ENCODE measurements at places on chromosomes 2 and 18.

DNA sequence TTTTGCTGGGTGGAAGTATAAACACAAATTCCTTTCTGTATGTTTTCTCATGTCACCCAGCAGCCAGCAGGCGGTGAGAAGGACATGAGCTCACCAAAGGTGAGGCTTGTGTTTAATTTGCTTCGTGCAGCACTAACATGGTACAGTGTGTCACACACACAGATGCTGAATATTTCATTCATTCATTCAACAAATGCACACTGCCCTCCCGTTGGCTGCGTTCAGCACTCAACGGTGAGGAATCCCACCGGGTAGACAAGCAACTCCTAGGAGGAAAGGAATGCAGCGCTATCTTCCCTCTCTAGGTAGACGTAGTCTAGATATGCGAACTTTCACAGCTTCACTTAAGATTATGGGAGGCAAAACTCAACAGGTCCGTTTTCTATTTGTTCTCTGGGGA lies 85.1 kb downstream of the LONRF2 start:
- DNase-seq, result no peak

GRCh38 chr18:58324824-58325480 lies 280.9 kb downstream of the NEDD4L start:
- DNase-seq, result no peak

DNA sequence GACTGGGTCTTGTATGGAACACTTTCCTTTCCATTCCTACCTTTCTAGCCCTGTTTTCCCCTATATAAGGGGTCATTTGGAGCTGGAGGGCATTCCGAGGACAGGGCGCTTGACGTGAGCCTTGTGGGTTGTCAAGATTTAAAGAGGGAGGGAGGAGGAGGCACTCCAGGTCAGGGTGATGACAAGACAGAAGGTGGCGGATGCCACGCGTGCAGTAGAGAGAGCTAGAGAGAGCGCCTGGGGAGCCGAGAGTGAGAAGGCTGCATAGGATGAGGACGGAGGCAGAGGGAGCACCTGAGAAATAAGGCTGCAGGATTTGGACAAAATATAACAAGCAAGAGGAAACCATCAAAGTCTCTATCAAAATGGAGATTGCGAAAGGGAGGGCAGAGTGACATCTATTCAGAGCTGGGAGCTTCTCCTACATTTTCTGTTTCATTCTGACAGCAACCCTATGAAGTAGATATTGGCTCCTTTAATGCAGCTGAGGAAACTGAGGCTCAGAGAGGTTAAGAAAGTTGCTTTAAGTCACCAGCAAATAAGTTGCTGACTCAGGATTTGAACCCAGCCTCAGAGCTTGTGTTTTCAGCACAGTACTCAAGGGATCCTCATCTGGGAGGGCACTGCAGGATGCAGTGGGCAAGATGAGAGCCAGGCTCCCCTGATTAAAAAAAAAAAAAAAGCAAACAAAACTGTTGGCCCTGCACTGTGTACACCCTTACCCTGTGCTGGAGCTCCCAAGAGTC lies 124.2 kb downstream of the MRO start:
- no peak for DNase-seq

GRCh38 chr2:130376433-130377293 lies 20.8 kb downstream of the PTPN18 start:
- no peak for DNase-seq

DNA sequence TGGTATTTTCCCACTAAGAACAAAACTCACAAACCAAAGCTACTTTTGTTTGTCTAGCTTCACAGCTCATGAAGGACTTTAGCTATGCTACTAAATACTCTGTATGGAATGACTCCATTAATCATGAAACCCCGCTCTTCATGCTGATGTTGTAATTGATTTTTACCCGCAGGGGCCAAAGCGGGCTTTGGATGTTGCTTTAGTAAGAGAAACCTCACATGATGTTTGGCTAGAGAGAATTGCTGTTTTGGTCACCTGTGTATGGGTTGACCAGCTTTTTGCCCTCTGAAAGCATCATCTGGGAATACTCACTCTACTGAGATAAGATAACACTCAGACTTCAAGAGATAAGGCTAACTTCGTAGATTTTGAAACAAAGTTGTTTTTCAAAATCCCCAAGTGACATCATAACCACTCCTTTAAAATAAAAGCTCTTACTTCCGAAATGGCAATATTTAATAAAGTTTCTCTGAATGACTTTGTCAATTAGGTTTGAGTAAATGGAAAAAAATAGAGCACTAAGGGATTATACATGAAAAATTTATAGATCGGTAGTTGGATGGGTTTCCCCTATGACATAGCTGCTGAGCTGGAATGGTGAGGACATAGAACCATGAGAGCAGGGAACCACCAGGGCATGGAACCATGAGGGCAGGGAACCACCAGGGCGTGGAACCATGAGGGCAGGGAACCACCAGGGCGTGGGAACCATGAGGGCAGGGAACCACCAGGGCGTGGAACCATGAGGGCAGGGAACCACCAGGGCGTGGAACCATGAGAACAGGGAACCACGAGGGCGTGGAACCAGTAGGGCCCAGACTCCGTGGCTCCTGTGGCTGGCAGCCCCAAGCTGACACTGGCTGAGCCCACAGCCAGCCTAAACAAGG lies 31.9 kb downstream of the ACKR3 start:
- DNase-seq, result no peak

DNA sequence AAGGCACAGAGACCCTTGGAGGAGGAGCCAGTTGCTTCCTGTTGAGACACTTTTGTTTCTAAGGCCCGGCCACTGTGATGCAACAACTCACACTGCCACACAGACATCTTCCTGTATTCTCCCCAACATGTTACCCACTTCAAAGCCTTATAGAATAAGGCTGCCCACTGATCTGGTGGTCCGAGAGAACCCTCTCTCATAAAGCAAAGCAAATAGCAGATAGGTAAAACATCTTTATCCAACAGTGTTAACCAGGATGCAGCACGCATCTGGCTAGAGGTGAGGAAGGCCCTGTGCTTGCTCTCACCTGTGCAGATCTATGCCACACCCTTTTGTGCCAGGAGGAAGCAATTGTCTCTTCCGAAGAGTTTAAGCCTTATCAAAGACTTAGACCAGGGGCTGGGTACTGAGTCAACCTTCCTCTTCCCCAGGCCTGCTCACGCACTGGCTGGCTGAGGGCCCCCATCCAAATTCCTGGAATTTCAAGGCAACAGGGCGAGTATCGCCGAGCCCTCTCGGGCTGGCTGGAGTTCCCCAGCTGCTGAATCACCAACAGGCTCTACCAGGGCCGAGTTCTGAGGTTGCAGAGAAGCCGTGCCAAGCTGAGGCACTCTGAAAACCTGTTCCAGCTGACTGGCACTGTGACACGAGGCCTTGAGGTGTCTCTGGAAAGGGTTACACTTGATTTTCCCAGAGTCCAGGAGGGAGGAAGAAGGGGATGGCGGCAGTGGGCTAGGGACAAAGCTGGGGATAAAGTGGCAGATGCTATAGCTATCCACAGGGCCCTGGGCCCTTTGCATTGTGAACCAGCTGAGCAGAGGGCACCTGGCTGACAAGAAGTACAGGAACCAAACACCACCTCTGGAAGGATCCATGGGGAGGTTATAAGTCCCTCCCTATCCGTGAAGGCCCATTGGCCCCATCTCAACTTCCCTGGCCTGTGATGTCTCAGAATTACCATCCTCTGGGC lies 29.3 kb downstream of the TGFA start:
- DNase-seq, result peak; percentile 12

DNA sequence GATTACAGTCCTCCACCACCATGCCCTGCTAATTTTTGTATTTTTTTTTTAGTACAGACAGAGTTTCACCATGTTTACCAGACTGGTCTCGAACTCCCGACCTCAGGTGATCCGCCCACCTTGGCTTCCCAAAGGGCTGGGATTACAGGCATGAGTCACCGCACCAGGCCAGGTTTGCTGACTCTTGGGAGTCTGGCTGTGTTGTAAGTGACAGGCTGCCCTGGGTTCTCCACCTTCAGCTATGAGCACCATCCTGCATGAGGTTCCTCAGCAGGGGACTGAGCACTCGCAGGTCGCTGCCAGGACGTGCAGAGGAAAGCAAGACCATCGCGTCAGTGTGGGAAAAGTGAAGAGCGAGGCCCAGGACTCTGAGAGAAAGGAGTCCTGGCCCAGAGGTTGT lies 112.6 kb upstream of the NDUFV2 start:
- no peak for DNase-seq

- no peak for DNase-seq
Measured at GRCh38 chr2:30037016-30037415, 109.8 kb upstream of the YPEL5 start.

DNA sequence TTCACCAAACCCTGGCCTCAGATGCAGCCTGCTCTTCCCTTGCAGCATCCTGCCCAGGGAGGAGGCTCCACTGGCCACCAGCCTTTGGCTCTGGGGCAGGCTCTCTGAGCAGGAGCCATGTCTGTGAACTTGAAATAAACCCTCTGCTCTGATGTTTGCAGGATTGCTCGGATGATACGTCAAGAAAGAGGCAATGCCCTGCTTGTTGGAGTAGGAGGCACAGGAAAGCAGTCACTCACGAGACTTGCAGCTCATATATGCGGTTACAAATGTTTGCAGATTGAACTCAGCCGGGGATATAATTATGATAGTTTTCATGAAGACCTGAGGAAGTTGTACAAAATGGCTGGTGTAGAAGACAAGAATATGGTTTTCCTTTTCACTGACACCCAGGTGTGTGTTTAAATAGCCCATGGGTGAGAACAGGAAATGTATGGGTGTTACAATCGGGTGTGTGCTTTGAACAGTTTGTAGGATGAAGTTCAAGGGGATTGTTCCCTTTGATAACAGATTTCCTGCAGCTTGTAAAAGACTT lies 177.9 kb downstream of the DNAH6 start:
- no peak for DNase-seq

DNA sequence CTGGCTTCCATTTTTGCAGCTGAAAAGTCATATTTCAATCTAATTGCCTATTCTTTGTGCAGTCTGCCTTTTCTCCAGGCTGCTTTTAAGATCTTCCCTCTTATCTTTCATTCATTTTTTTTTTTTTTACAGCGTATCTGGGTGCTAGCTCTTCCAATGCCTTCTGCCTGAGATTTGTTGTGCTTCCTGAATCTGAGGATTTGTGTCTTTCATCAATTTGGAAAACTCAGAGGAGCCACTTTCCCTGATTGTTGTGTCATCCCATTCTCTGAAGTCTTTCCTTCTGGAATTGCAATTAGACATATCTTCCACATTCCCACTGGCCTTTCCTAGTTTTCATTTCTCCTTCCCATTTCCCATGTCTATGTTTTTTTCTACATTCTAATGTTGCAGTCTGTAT lies 21.9 kb upstream of the ACKR3 start:
- no peak for DNase-seq

- DNase-seq, result no peak
Measured at GRCh38 chr2:127166231-127166860, 53.8 kb downstream of the CYP27C1 start.

DNA sequence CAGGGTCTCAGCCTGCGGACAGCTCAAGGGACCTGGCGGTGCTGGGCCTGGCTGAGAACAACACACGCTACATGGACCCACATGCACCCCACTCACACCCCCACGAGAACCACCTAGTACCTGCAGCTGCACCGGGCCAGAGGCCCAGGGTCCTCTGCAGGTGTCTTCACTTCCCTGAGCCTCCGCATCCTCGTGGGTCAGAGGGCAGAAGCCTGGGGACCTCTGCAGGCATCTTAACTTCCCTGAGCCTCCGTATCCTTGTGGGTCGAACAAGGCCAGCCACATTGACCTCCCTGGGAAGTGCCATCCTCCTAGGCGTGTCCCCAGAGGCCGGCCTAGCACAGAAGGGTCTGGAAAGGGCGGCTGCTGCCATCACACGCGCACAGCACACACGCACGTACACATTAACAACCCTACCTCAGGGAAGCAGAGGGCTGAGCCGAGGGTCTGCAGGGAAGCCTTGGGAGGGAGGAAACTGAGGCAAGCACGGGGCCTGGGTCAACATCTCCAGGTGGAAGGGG lies 62.5 kb upstream of the HPCAL1 start:
- no peak for DNase-seq

DNA sequence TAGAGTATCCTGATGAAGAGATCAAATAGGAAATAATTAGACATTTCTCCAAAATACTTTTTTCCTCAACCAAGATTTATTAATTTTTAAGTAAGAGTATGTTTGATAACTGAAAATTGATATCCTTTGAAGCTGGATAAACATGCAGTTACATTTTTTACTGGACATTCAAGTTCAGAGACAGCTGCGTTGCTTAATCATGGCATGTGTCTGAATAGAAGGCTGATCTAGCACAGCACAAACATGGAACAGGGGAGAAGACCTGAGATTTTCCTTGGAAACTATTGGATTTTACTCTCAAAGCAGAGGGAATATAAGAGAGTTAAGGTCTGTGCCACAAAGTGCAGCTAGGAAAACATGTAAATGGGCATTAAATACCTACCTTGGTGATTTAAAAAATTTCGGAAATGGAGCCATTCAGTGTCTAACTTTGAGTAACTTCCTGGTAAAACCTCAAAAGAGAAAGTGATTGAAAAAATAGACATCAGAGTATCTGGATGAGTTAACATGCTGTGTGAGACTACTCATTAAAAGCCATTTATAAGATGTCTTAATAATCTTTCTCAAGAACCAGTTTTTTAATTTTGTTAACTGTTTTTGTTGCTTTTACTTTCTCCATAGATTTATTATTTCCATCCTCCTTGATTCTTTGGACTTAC lies 31.8 kb downstream of the CRIM1 start:
- no peak for DNase-seq

DNA sequence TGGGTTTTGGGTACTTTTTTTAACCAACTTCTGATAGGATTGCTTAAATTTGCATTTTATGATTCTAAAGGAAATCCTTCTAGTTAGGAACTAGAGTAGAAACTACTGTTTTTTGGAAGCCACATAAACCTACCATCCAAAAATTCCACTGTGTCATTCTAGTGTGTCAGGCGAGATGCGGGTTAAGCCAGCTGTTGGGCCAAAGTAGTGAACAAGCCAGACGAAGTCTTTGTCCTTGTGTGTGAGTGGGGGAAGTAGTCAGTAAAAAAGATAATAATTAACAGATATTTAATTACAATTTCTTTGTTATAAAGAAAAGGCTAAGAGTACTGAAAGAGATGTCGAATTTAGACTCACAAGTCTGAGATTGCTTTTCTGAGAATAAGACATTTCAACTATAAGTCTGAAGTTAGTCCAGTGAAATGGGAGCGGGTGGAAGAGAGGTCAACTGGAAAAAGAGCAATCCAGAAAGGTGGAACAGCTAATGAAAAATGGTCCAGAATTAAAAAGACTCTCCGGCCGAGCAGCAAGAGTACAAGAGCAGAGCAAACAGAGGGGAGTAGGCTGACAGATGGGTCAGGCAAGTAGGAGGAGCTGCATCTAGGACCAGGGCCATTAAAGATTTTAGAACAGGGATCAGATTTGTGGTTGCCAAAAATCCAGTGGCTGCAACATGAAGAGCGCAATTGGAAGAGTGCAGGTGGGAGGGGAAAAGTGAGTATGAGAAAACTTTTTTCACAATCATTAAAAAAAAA lies 1.5 kb downstream of the EPB41L5 start:
- DNase-seq, result no peak

GRCh38 chr2:207161247-207162123 lies 4.3 kb downstream of the KLF7 start:
- DNase-seq, result no peak
